ENCODE measurements at places on chromosomes 5 and 9.

DNA sequence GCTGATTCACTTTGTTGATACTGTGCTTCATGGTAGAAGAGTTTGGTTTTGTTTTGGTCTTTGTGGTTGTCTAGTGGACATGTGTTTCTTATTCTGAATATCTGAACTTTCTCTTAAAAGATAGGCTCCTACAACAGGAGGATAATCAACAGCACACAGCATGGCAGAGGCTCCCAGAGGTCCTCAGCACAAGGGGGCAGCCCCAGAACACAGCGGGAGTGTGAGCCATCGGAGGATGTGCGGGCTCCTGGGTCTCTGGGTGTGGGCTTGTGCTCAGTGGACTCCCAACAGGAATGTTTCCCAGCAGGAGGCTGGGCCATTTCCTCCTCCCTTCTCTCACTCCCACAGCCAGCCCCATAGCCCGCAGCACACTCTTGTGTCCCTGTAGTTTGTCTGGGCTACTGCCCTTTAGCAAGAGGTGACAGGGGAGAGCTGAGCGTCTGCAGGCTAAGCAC is 164.3 kb upstream of the OTULINL start:
- no peak for DNase-seq
- peaks cover 48% of the 10 kb centered on the region for H3K4me1 ChIP-seq
- no peak overlapping the region for H3K4me3 ChIP-seq

GRCh38 chr5:138465261-138466124 is at the start of gene EGR1:
Gene EGR1 (plus strand): TSS chr5:138465479. CDS start chr5:138465762, 283 bp downstream.
- no peaks in the 10 kb centered on the region for H3K27me3 ChIP-seq
- peak; percentile 94 for DNase-seq
- peaks cover 44% of the 10 kb centered on the region for H3K4me1 ChIP-seq
- H3K4me3 ChIP-seq: peak within 1 kb of the TSS; percentile 83

- peaks cover 12% of the 10 kb centered on the region for H3K4me1 ChIP-seq
- peaks cover 27% of the 10 kb centered on the region for H3K27me3 ChIP-seq
- H3K4me3 ChIP-seq: peak within 1 kb of the TSS; percentile 80
- H3K27ac ChIP-seq: no peak within 1 kb of the TSS
- peak; percentile 35 for DNase-seq
- H3K36me3 ChIP-seq: no peaks in the 10 kb centered on the region
These were observed at the start of gene PTGR1 for GRCh38 chr9:111599092-111599954. Gene PTGR1 (minus strand): TSS chr9:111599647. CDS start chr9:111597422, 2,225 bp downstream.

GRCh38 chr9:91192381-91193086 is 169.2 kb downstream of the AUH start:
- peak overlapping the region; percentile 97 for H3K27ac ChIP-seq
- H3K4me1 ChIP-seq: peaks cover 39% of the 10 kb centered on the region
- peak overlapping the region; percentile 72 for H3K4me3 ChIP-seq
- H3K27me3 ChIP-seq: no peaks in the 10 kb centered on the region
- H3K36me3 ChIP-seq: peaks cover 3% of the 10 kb centered on the region

GRCh38 chr5:10618311-10618710 is 54.4 kb downstream of the ANKRD33B start:
- H3K4me3 ChIP-seq: no peak overlapping the region
- peaks cover 3% of the 10 kb centered on the region for H3K36me3 ChIP-seq
- no peaks in the 10 kb centered on the region for H3K27me3 ChIP-seq
- DNase-seq: no peak

- DNase-seq: no peak
- peaks cover 13% of the 10 kb centered on the region for H3K27me3 ChIP-seq
- H3K27ac ChIP-seq: peak overlapping the region; percentile 37
- peaks cover 37% of the 10 kb centered on the region for H3K4me1 ChIP-seq
- H3K36me3 ChIP-seq: peaks cover 32% of the 10 kb centered on the region
These were observed 136.7 kb downstream of the CPLANE1 start for GRCh38 chr5:37112383-37112991.

DNA sequence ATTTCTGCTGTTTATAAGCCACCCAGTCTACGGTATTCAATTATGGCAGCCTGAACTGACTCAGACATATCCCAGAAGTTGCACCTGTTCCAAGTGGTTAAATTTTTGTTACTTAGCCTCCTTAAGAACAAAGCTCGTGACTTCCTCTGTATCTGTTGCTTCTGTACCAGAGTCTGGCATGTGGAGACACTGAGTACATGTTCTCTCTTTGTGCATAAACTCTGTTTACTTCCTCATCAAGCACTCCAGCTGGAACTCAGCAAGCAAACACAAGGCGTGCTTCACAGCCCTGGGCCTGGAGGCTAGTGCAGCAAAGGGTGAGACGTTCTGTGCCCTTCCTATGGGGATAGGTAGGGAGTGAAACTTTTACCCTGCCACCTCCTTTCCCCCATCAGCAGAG is 19.0 kb downstream of the C9orf152 start:
- H3K27ac ChIP-seq: no peak overlapping the region
- H3K4me1 ChIP-seq: peaks cover 2% of the 10 kb centered on the region
- DNase-seq: no peak
- no peak overlapping the region for H3K4me3 ChIP-seq
- no peaks in the 10 kb centered on the region for H3K36me3 ChIP-seq

DNA sequence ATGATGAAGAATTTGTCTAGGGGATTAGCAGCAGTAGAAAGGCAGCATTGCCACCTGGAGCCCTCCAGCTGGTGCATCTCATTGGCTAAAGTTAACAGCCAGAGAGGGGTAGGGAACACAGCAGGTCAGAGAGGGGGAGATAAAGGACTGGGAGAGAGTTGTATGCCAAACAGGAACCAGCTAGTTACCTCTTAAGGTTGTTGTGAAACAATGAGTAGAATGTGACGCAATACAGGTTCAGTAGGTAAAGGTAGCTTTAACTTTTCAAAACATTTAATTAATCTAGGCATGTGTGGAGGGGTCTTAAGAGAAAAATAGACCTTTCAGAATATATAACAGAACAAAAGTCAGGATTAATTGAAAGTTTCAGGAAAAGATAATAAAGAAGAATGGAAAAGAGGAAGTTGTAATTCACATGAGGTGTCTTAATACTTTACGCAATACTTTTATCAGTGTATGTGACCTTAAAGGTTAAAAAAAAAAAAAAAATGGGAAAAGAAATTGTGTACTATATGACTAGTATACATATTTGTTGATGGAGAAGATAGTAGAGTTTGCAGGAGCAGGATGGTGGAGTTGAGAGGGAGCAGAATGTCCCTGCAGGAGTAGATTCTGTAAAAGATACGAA is 14.3 kb downstream of the FBXO38 start:
- no peak overlapping the region for H3K4me3 ChIP-seq
- no peak for DNase-seq
- H3K27me3 ChIP-seq: no peaks in the 10 kb centered on the region
- H3K36me3 ChIP-seq: peaks cover 39% of the 10 kb centered on the region

DNA sequence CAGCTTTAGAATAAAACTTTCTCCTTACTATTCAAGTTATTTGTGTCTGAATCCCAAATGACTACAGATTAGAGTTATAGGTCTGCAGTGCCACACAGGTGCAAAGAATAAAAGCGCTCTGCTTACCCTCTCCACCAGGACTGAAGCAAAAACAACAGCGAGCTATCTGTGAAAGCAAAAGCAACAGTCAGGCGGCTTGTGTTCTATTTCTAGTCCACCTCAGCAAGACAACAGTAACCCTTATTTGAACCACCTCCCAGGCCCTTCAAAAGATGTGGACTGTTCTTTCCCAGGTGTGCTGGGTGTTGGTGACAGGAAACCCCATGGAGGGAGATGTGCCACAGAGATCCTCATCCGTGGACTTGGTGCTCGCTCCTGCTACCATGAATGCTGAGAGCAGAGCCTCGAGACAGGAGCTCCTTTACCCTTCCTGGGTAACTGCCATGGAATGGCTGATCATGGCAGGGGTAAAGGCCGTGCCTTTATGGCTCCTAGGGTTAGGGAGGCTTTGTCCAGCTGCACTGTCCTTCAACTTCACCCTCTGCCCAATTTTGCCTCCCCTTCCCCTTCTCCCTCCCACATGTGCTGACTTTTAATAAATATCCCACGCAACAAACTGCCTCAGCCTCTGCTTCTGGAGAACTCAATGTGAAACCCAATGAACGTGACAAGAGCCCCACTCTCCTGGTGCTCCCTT is 108.6 kb downstream of the SERINC5 start:
- H3K4me1 ChIP-seq: peaks cover 63% of the 10 kb centered on the region
- no peaks in the 10 kb centered on the region for H3K27me3 ChIP-seq
- DNase-seq: no peak
- H3K4me3 ChIP-seq: no peak overlapping the region

DNA sequence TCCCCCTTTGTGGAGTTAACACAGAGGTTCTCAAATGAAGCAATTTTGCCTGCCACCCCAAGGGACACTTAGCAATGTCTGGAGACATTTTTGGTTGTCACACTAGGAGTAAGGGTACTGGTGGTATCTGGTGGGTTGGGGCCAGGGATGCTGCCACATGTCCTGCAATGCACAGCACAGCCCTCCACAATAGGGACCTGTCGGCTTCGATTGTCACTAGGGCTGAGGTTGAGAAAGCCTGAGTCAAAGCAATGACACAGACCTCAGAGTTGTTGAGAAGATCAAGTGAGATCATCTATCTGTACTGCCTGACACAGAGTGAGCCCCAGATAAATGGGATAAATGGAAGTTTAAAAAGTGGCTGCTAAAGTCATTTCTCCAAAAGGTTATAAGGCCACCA is 249.2 kb upstream of the KLF4 start:
- no peak overlapping the region for H3K4me3 ChIP-seq
- H3K36me3 ChIP-seq: no peaks in the 10 kb centered on the region
- no peak overlapping the region for H3K27ac ChIP-seq
- DNase-seq: no peak

DNA sequence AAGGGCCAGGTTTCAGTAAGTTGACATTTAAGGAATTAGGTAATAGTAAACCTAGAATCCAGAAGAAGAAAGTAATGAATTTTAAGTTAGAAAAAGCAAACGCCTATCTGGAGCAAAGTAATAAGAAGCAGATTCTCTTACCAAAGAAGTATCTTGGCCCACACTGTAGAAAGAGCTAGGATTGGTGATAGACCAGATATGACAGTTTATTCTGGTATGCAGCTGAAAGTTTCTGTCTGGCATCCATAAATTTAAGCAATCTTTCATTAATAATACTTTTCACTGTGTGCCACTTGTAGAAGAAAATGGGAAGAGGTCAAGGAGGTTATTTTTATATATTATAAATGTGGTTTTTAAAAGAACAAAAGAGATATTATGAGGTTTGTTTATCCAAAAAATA is 3.0 kb downstream of the RECK start:
- H3K27ac ChIP-seq: no peak overlapping the region
- DNase-seq: no peak
- no peak overlapping the region for H3K4me3 ChIP-seq
- no peaks in the 10 kb centered on the region for H3K36me3 ChIP-seq

- H3K4me1 ChIP-seq: peaks cover 56% of the 10 kb centered on the region
- H3K27me3 ChIP-seq: no peaks in the 10 kb centered on the region
- DNase-seq: peak; percentile 69
- no peak overlapping the region for H3K27ac ChIP-seq
- H3K4me3 ChIP-seq: no peak overlapping the region
These were observed 18.1 kb downstream of the GCNT4 start for GRCh38 chr5:75034137-75034739.

DNA sequence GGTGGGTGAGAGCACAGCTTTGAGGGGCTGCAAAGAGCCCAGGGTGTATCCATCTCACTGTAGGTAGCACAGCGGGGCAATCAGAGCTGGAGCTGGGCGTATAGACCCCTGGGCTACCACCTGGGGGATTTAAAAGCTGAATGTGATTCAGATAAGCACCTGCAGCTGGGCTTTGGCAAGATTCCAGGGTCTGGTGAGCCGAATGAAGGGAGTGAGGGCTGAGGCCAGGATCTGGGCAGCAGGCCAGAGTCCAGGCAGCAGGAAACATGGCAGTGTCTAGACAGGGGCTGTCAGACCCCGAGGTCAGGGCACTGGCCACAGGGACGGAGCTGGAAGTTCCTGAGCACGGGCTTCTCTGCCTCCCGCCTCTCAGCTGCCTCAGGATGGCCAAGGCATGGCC is 8.7 kb downstream of the ASS1 start:
- H3K27ac ChIP-seq: no peak overlapping the region
- no peak for DNase-seq
- H3K36me3 ChIP-seq: no peaks in the 10 kb centered on the region
- peaks cover 11% of the 10 kb centered on the region for H3K27me3 ChIP-seq
- H3K4me3 ChIP-seq: no peak overlapping the region

DNA sequence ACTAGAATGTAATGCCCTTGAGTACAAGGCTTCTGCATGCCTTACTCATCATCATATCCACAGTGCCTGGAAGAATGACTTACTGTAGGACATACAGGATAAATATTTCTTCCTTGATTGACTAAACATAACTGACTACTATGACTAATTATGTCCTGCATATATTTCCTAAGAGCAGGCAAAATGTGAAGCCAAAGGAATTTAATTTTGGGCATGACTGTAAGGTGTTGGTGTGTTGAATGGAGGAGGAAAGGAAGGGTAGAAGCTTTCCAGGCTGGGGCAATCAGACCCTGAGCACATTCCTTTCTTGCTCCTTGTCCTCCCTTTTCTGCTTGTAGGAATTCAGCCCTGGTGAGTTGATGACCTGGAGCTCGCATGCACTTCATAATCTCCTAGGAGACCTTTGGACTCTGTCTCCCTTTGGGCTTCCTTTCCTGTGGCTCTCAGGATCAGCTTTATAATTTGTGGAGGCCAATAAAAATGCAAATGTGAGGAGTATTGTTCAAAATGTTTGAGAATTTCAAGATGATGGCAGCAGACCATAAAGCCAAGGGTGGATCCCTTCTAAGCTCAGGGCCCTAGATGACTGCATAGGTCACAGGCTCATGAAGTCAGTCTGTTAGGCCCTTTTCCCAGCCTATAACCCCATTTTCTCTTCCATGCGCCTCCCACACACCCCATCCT is 174.0 kb downstream of the HMHB1 start:
- H3K27me3 ChIP-seq: peaks cover 11% of the 10 kb centered on the region
- no peak overlapping the region for H3K27ac ChIP-seq
- H3K4me3 ChIP-seq: no peak overlapping the region

GRCh38 chr5:178423431-178423830 is 166.8 kb downstream of the COL23A1 start:
- DNase-seq: no peak
- H3K27me3 ChIP-seq: peaks cover 2% of the 10 kb centered on the region
- H3K27ac ChIP-seq: no peak overlapping the region
- H3K4me3 ChIP-seq: no peak overlapping the region

- H3K27me3 ChIP-seq: peaks cover 5% of the 10 kb centered on the region
- no peak overlapping the region for H3K4me3 ChIP-seq
- no peaks in the 10 kb centered on the region for H3K36me3 ChIP-seq
These were observed 13.2 kb downstream of the PTGS1 start for GRCh38 chr9:122383992-122384461.

GRCh38 chr9:131889437-131890251 is 149.8 kb upstream of the RAPGEF1 start:
- H3K4me3 ChIP-seq: no peak overlapping the region
- no peak overlapping the region for H3K27ac ChIP-seq
- DNase-seq: no peak
- H3K27me3 ChIP-seq: no peaks in the 10 kb centered on the region

DNA sequence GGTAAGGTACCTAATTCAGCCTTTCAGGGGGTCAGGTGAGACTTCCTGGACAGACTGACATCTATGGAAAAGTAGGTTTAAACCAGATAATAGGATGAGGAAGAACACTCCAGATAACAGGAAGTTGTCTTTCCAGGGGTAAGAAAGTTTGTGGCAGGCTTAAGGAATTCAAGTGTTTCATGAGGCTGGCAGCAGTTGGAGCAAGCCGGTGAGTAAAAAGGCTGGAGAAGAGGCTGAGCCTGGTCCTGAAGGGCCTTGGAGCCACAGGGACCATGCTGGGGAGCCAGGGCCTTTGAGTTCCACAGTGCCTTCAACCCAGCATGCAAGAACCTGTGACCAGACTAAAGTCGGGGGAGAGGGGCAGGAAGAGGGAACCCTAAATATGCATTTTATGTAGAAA is 353.4 kb downstream of the SPOCK1 start:
- no peak overlapping the region for H3K27ac ChIP-seq
- no peak for DNase-seq
- H3K36me3 ChIP-seq: no peaks in the 10 kb centered on the region
- H3K4me3 ChIP-seq: no peak overlapping the region
- peaks cover 7% of the 10 kb centered on the region for H3K27me3 ChIP-seq
- H3K4me1 ChIP-seq: no peaks in the 10 kb centered on the region

Data from activated naive CD4-positive, alpha-beta T cell treated with anti-CD3 and anti-CD28 coated beads for 36 hours (primary cell).